Non-pigmented ciliary epithelial cell (primary cell): ENCODE measurements at places on chromosomes 2 and 18.
A peak's percentile ranks its signal among the peaks of the same experiment; 100 is the strongest.

- DNase-seq = no peak
Observed at GRCh38 chr2:227834423-227834822, 20.8 kb downstream of the CCL20 start.

DNA sequence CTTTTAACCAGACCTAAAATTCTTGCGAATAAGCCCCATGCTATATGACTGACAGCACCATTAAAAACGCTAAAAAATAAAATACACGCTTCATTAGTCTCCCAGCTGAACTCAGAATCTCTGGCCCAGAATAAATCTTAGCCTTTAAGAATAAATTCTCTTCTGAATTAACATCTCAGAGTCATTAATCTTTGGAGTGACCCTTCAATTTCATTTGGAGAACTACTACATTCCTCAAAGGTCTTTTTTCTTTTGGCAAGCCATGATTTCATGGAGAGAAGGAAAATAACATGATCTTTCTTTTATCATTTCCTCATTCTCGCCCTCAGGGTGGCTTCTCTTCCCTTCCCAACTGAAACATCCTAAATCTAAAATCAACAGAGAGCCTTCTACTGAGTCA is 259.0 kb downstream of the AFF3 start:
- no peak for DNase-seq

DNA sequence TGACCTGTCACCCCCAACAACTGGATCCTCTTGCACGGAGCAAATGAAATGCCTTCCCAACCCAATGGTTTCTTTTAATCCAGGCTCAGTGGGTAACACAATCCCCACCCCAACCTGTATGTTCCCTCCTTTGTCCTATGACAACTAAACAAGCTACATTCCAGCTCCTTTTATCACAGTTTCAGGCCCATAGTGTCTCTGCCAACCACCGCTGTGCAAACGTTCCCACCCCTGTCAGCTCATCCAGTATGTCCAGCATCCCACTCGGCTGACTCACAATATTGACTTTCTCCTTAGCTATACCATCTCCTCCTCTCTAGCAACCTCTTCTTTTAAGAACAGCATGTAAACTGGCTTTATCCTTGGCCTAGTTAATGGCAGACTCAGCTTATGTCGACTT is 117.9 kb upstream of the PPP1CB start:
- peak; percentile 78 for DNase-seq

GRCh38 chr2:15732341-15733077 is 140.8 kb downstream of the DDX1 start:
- no peak for DNase-seq

DNA sequence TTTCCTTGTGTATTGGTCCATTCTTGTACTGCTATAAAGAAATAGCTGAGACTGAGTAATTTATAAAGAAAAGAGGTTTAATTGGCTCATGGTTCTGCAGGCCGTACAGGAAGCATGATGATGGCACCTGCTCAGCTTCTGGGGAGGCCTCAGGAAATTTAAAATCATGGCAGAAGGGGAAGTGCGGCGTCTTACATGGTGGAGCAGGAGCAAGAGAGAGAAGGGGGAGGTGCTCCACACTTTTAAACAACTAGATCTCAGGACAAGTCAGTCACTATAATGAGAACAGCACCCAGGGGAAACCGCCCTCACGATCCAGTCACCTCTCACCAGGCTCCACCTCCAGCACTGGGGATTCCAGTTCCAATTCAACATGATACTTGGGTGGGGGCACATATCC is 54.3 kb downstream of the MSH2 start:
- DNase-seq = no peak

GRCh38 chr2:110678457-110679336 is 834 bp upstream of the BUB1 start:
- DNase-seq = no peak

DNA sequence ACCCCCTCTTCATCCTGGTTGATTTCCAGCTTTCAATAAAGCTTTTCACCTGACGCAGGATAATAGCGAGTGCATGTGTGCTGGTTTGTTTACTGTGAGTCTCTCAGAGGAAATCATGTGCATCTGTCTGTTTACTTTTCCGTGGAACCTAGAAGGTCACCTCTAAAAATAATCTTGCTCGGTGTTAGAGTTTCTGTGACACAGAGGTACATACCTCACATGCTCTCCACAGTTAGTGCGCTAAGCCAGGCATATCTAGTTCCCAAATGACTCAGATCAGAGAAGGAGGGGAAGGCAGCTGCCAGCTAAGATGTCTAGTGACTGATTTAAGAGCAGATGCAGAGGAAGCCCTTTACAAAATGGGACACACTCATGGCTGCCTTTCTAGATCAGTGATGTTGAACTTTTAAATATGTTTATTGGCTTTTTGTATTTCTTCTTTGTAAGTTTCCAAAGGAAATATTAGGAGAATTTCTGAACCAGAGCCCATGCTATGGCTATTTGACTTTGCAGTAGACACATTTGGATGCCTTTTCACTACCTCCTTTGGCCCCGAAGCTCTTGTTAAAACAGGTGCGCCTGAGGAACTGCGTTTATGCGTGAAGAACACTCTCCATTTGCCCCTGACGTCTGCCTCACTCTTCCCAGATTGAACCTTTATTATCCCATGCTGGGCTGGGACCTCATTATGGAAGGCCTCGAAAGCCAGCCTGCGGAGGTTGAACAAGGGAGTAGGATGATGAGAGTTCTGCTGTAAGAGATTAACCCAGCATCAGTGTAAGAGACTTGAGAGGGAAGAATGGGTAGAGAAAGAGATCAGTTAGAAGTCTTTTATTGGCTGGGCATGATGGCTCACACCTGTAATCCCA is 145.6 kb downstream of the FAM161A start:
- DNase-seq = peak; percentile 50

GRCh38 chr2:128103407-128103806 is 12.4 kb downstream of the UGGT1 start:
- no peak for DNase-seq

GRCh38 chr2:69829256-69830044 is at the start of gene GMCL1:
Gene GMCL1 (plus strand): TSS chr2:69829660. CDS start chr2:69829893, 233 bp downstream.
- DNase-seq = peak; percentile 71

GRCh38 chr2:233060501-233060979 is 398 bp downstream of the INPP5D start:
- no peak for DNase-seq

DNA sequence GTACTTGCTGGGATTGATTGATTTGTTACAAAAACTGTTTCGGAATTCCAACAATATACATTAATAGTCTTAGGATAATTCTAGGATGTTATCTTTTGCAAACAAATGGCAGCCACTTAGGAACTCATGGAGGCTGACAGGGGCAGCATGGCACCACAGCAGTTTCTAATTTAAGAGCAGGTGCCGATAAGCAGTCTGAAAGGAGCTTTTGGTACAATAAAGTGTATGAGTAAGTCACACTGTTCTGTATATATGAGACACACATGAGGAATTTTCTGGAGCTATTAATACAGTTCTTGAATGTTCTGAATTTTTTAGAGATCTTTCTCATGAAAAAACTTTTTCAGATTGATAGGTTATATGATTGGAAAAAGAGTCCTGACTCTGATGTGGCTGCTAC is 52.2 kb downstream of the EIF5B start:
- peak; percentile 32 for DNase-seq

- DNase-seq = no peak
Observed at GRCh38 chr2:133605011-133605765, 36.9 kb upstream of the NCKAP5 start.

DNA sequence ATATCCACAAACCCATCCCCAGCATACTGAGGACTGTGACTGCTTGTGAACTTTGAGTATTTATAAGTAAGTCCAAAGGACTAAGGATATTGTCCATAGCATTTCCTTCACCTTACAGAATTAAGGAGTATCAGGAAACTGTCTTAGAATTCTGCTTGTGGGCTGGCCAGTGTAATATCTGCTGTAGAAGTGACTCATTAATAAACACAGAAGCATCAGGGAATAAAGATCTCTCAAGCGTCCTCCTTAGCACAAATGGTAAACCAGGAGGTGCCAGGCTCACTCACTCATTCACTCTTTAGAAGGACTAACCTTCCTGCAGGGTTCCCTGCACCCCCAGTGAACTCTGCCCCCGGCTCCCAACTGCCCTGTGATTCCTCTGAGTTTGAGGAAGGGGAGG is 31.0 kb downstream of the CCDC68 start:
- no peak for DNase-seq

- no peak for DNase-seq
Observed at GRCh38 chr2:199495147-199495546, 37.4 kb upstream of the SATB2 start.

DNA sequence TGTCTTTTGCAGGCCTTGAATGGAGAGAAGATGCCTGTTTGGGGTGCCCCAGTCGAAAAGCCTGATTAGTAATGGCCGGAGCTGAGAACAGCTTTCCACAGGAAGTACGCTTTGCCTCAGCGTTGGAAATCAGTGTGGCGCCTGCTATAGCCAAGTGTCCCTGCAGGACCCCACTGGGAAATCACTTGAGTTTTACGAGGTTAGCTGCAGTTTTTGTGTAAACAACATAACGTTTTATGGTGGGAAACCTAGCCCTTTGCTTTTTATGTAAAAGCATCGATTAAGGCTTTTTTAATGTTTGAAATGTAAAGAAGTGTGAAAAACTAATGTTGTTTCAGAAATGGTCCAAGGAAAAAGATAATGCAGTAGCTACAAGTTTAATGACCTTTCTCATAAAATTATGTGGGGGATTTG is 234.2 kb downstream of the TTC32 start:
- DNase-seq = no peak

GRCh38 chr2:217731805-217732204 is 271.0 kb downstream of the TNS1 start:
- DNase-seq = no peak

GRCh38 chr2:71926876-71927756 is 220.5 kb downstream of the CYP26B1 start:
- DNase-seq = no peak

DNA sequence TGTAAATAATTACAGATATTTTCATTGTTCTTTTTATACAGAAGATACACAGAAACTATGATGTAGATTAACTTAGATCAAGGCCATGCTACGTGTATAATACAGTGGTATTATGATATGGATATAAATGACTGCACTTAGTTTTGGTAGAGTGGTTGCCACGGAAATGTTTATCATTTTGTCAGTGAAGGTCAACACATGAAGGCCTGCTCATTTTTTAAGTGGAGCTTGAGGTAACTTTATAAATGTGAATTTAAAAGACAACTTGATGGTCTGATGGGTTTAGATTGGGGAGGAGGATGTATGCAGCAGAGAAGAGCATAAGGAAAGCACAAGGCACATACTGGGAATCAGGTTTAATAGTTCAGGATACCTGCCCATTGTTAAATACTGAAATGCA is 14.4 kb upstream of the BBS5 start:
- DNase-seq = no peak

DNA sequence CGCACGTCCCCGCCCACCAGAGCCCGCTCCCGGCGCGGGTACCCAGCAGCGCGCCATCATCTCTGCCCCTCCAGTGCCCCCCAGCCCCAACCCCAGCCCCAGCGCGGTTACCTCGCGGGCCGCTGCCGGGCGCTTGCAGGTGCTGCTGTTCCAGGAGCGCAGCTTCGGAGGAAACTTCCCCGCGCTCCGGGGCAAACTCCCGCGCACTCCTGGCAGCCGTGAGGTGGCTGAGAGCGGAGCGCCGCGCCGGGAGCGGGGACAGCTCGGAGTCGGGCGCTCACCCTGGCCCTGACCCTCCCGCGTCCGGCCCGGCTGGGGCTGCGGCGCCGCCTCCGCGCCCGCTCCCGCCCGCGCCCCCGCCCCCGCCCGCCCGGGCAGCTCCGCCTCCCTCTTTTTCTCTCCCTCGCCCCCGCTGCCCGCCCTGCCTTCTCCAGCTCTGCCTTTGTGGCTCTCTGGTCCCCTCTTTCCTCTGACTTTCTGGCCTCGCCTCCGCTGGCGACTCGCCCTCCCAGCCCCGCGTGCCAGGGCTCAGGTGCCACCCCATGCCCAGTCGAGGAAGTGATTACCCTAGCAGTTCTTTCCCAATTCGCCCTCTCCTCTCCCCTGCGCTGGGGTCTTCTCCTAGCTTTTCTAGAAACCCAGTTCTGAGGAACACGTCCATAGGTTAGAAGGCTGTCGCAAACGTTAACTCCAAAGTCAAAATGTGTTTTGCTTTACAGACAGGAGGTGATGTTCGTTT is at the start of gene CHST9:
Gene CHST9, minus strand, starts transcription at position 284 of the 739 bp plus-strand sequence. CDS start 42,499 bp downstream, outside the sequence.
- no peak for DNase-seq

- DNase-seq = no peak
Observed at GRCh38 chr2:60882971-60883753, 1.8 kb downstream of the REL start.

DNA sequence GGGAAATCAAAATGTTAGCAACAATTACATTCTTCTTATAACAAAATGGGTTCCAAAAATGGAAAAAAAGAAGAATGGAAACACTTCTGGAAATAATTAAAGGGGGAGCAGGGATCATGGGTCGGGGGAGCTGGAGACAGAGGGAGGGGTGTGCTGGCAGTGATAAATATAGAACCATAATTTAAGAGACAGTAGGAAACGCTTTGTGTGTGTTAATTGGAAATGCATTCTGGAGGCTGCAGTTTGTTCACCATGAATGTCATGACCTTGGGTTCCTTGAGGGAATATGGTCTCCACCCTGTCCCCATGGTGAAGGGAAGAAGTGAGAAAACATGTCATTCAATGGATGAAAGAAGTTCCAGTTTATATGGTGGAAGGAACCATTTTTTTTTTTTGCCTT is 540.7 kb downstream of the TNS1 start:
- no peak for DNase-seq

DNA sequence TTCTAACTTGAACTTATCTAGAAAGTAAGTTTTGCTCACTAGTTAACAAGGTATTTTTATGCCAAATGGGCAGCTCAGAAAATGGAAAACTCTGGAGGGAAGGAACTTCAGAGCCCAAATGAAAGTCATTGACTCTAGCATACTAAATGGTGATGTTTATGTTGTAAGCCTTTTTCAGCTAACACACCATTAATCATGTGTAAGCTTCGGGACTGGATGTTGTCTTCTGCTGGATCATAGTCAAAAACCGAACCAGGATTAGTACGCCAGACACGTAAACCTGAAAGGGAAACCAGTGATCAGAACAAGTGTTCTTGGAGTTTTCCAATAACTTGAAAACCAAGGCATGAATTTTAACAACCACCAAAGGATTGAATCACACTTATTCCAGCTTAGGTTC is 81.8 kb downstream of the RIF1 start:
- DNase-seq = no peak

DNA sequence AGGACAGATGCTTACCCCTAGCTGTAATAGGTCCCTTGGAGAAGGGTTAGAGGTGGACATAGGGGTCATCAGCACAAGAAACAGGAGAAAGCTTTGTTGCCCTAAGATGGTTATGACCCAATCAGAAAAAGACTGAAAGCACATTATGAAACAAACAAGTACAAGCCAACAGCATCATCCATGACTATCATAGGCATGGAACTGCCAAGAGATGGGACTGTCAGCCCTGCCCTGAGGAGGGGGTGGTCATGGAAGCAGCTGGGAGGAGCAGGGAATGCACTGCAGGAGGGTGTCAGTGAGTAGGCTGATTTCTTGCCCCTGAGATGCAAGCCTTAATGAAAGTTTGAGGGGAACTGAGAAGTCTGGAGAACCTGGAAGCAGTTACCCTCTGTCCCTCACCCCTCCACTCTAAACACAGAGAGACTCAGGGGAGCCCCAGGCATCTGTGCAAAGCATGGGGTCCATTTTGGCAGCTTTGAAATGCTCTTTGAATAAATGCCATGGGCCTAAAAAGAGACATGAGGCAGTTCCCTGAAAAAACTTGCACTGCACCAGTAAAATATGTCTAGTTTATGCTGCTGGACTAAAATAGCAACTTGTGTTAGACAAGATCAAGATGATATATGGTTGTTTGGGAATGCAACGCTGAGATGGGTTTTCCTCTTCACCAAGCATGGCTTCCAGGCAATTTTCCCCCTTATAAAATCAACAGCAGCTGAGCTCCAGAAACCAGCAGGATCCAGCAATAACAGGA is 122.7 kb upstream of the ZFP36L2 start:
- DNase-seq = no peak

- peak; percentile 89 for DNase-seq
Observed at GRCh38 chr2:133718688-133719201, 150.5 kb upstream of the NCKAP5 start.
